ENCODE measurements at places on chromosomes 7 and 10. TPM values are rescaled to one million over a fixed set of nuclear protein-coding genes. Genes with fewer than 3 reads are reported as not detected.
A peak's percentile ranks its signal among the peaks of the same experiment; 100 is the strongest.

GRCh38 chr10:30839652-30840051 is 192.0 kb downstream of the ZNF438 start:
- no peak for DNase-seq
- no peak overlapping the region for H3K27ac ChIP-seq
- H3K4me1 ChIP-seq = peaks cover 31% of the 10 kb centered on the region

- peaks cover 4% of the 10 kb centered on the region for H3K27me3 ChIP-seq
- peaks cover 16% of the 10 kb centered on the region for H3K4me1 ChIP-seq
- H3K27ac ChIP-seq = no peak overlapping the region
- H3K4me3 ChIP-seq = no peak overlapping the region
- no peak for DNase-seq
- H3K36me3 ChIP-seq = no peaks in the 10 kb centered on the region
These were observed 14.4 kb upstream of the RBM20 start for GRCh38 chr10:110629680-110630191.

DNA sequence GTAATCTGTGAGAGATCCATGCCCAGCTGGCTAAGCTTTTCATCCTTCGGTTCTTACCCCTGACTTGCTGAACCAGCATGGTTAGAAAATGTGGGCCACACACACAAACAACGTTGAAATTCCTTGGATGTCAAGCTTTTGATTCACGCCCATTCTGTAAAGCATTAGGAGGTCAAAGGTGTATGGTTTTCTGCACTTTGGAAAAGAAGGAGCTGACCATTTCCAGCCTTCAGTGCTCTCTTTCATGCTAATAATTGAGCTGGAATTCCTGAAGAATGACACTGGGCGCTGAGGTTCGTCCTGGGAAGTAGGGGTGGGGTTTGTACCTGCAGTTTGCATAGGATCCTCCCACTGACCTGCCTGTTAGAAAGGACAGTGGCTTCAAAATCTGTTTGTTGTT is 23.1 kb downstream of the KLF6 start:
- no peak for DNase-seq
- peak overlapping the region; percentile 26 for H3K27ac ChIP-seq
- H3K4me1 ChIP-seq = peaks cover 37% of the 10 kb centered on the region
- H3K36me3 ChIP-seq = no peaks in the 10 kb centered on the region
- H3K27me3 ChIP-seq = peaks cover 12% of the 10 kb centered on the region

GRCh38 chr7:95517458-95517857 is 31.7 kb downstream of the ASB4 start:
- H3K27me3 ChIP-seq = peaks cover 15% of the 10 kb centered on the region
- H3K4me1 ChIP-seq = no peaks in the 10 kb centered on the region
- H3K27ac ChIP-seq = no peak overlapping the region
- H3K36me3 ChIP-seq = no peaks in the 10 kb centered on the region
- H3K4me3 ChIP-seq = no peak overlapping the region

GRCh38 chr7:149722356-149722957 is 50.9 kb downstream of the ZNF467 start:
- no peak overlapping the region for H3K27ac ChIP-seq
- H3K27me3 ChIP-seq = no peaks in the 10 kb centered on the region
- peaks cover 5% of the 10 kb centered on the region for H3K36me3 ChIP-seq
- peaks cover 18% of the 10 kb centered on the region for H3K4me1 ChIP-seq

CPA5 gene
- not detected for total RNA-seq

SYCE1 gene
- not detected for total RNA-seq

AOC1 gene
- total RNA-seq = 21.4 TPM

CPA2 gene
- 16.3 TPM for total RNA-seq
